ENCODE measurements at places on chromosomes 3 and 15.
A peak's percentile ranks its signal among the peaks of the same experiment; 100 is the strongest.

GRCh38 chr15:65184868-65185717 is at the start of gene CLPX:
Gene CLPX, minus strand, starts transcription at chr15:65185342. Its CDS starts 189 bp downstream, at chr15:65185153.
- peak; percentile 87 for DNase-seq

- no peak for DNase-seq
These were observed 29.9 kb upstream of the ABHD2 start for GRCh38 chr15:89058376-89058775.

GRCh38 chr3:39404943-39405686 is 1.4 kb upstream of the RPSA start:
- DNase-seq, result no peak

- DNase-seq, result no peak
These were observed 108.8 kb upstream of the UMPS start for GRCh38 chr3:124621498-124621897.

GRCh38 chr3:150885535-150885934 is 19.7 kb downstream of the MINDY4B start:
- no peak for DNase-seq

DNA sequence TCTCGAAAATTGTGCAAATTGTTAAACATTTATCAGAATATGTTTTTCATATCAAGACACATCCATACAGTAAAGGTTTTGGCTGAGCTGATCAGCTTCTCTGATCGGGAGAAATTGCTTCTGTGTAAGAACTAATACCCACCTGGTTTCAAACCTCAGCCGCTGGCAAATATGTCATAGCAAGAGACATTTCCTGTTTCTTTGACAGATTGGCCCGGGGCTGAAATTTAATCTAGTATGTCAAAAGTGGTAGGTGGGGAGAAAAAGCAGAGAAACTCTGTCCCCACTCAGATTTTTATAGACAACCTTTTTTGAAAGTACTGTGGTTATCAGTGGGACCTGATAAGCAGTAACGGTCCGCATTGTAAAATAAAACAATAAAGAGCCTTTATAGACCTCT is 88.8 kb upstream of the SLC24A5 start:
- no peak for DNase-seq

DNA sequence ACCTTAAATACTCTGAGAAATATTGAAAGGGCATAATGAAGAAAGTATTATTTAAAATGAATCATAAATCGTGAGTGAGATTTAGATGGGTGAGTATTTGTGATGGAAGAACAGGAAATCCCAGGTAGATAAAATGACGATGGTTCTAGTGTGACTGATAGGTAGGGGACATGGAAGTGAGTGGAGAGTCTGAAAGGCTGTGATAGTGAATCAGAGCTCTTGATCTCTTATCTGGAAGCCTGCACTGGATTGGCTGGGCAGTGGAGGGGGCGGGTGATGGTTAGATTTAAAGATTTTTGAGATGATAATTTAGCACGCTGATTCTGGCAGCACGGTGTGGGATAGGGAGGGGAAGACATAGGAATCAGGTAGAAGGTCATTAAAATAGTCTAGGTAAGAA is 20.1 kb downstream of the HGD start:
- DNase-seq, result no peak

DNA sequence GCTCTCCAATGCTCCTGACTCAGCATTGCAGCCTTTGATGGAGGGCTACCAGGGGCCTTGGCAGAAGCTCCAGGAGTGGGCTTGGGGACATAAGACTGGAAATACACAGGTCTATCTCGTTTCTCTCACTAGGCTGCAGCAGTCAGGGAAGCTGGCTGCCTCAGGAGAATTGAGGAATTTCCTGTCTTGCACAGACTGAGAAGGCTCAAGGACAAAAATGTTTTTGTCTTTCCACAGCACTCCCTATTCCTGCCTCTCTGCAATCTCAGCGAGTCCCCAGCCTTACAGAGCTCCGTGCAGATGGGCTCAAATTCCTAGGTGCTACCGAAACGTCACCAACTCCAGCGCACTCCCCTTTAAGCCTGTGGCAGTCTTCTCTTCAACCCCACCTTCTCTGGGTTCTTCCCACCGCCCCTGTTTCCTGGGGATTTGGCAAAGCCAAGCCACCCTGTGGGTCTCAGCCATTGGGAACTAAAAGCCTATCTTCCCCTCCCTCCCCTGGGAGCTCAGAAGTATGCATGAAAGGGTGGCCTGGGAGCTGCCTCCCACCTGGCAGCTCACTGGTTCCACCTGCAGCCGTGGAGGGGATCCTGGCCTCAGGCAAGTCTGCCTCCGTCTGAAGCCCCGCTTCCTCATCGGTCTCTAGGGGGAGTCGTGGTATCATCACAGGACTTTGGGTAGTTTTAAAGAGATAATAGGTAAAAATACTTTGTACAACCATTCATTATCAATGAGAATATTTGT is 322.6 kb upstream of the FRG2C start:
- no peak for DNase-seq

DNA sequence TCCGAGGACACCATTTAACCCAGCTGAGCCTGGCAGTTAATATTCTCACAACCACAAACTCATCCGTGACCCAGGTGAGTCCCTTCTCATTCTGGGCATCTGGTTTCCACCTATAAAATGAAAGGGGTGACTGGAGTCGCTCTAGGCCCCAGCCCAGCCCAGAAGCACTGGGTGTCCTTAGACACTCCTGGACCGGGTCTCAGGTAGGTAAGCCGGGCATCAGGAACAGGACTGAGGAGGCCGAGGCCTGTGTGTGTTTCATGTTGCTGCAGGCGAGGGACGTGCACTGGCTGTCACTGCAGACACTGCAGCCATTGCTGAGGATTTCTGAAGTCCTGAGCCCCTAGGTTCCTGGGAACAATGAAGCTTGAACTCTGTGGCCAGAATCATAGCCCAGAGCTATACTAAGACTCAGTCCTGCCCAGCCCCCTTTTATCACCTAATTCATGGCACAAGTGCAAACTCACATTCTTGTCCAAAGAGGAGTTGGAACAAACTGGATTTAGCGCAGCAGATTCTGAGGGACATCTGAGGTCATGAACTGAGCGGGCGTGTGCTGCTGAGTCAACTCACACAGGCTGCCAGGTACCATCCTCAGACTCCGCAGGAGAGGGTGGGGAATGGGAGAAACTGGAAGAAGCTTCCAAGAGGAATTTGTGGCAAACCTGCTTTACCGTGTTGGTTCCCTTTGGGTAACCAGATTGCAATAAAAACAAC is 184.9 kb downstream of the FAM43A start:
- no peak for DNase-seq

DNA sequence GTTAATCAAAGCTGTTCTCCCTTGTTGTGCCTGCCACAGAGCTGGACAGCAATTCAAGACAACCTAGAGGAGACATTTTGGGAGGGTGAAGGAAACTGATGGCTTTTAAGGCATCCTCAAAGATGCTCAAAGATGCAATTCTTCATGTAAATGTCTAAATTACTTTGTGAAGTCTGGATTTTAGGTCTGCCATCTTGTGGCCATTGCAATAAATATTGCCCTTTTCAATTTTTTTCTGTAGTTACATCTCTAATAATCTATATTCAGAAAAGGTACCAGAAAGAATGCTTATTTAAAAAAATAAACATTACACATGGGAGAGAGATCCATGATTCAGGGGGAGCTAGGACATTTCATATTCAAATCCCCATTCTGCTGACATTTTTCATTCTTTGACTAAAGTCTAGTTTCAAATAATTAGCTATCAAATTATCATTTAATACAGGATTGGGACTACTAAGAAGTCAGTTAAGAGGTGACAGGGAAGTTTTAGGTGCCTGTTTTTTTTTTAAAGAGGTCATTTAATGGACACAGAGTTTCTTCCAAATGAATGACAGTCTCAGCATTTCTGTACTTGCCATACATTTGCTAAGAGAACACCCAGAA is 259.8 kb upstream of the WNT5A start:
- no peak for DNase-seq

DNA sequence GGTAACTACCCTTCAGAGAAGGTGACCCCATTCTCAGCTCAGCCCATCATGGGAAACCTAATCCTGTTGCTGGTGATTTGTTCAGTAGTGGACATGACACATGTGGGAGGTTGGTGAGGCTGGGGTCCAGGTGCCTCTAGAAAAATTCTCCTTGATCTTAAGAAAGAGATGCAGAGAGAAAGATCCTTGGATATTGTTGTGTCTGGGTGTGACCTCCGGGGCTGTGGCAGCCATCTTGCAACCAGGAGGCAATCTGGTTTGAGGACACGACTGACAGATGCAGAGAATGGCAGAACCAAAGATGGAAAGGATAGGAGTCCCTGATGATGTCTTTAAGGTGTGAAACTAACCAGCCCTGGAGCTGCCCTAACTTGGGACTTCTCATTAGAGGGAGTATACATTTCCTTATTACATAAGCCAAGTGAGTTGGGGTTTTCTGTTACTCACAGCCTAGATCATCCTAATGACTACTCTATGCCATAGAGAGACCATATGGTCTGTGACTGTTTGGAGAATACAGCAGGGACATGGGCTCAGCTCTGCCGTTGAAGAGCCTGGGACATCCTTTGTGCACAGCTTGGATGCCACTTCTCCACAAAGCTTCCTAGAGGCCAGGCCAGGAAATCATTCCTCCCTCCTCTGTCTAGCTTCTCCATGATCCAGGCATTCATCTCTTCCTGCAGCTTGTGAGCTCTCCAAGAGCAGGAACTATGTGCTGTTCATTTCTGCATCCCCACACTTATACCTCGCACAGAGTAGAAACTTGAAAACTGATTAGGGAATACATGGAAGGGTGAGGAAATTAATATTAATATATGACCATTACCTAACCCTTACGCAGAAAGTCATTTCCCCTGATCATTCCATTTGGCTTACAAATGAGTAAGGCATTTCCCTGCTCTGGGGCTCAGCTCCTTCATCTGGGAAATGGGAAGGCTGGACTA is 45.9 kb downstream of the HRH1 start:
- no peak for DNase-seq

GRCh38 chr15:63483521-63484371 is 20.6 kb upstream of the USP3 start:
- no peak for DNase-seq

- no peak for DNase-seq
These were observed 529.6 kb downstream of the SHQ1 start for GRCh38 chr3:72318504-72319193.

GRCh38 chr15:89141885-89142284 is 53.6 kb downstream of the ABHD2 start:
- DNase-seq, result no peak
